Right lung (tissue), 10 donors: ENCODE measurements at places on chromosomes 7 and 10. TPM values are rescaled to one million over a fixed set of nuclear protein-coding genes. Genes with fewer than 3 reads are reported as not detected.

The MAP3K8 gene
- 10.5 TPM for polyA plus RNA-seq

The SPDYE16 gene
- polyA plus RNA-seq: 4.3 TPM

The ZNF467 gene
- 30.9 TPM for polyA plus RNA-seq

- DNase-seq: no peak
Observed at GRCh38 chr10:102418622-102419268, at the start of gene PSD. PSD (minus strand) TSS chr10:102418785; CDS start chr10:102417038, 1,747 bp downstream.

DNA sequence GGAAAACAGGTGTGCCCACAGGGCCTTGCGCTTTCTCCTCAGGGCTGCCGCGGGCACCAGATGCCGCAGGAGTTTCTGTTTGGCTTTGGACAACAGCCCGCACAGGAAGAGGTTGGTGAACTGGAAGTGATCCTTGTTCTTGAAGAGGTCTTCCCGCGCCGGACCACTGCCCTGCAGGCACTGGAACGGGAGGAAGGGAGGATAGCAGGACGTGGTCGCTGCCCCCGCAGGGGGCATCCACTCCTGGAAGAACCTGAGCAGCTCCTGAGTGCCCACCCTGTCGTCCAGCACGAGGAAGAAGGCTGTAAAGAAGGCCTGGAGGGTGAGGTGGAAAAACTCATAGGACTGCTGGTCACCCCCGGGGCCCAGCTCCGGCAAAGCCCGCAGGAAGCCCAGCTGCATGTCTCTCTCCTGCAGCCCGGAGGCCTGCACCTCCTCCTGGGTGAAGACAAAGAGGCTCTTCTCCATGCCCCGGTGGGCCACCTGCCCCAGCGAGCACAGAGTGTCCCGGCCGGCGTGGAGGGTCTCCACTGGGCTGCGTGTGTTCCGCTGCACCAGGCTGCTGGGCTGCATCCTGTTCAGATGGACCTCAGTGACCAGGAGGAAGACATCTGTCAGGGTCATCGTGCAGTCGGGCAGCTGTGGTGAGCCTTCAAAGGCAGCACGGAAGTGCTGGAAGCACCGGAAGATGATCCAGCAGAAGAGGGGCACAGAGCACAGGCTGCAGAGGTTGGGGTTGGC lies 26.9 kb downstream of the NOD1 start:
- DNase-seq: no peak

GRCh38 chr7:113030489-113030888 lies 56.1 kb downstream of the GPR85 start:
- no peak for DNase-seq

DNA sequence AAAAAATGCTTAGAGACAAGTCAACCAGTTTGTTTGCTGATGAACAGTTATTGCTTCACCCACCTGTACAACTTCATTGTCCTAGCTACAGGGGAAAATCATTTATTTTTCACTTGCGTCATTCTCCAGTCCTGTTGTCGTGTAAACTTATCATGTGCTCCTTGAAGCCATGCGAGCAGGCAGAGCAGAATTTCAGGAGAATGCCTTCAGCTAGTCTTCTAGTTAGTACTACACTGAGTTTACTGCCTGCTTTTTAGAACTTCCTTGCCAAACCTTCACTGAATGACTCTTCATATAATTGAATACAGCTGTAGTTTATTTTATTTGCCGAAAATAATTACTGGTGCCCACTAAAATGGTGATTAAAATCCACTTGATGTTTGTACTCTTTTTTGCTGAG lies 15.6 kb downstream of the RPA3 start:
- no peak for DNase-seq

DNA sequence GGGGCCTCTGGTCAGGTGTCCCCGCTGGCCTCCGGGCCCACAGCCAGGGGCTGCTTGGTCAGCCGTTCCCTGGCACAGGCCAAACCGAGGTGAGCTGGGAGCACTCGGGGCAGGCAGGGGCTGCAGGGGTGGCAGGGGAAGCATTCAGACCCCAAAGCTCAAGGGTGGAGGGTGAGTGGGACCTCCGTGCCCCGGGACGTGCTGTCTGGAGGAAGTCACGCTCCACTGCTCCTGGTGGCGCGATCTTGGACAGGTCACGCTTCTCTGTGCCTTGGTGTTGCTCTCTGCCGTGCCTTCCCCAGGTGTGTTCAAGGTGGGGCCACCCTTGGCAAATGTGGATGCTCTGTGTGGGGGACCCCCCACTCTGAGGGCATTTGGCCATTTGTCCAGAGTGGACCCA lies 24.6 kb upstream of the ELFN1 start:
- DNase-seq: no peak

The TMEM243 gene
- 59.3 TPM for polyA plus RNA-seq

- DNase-seq: no peak
Observed at GRCh38 chr10:18456984-18457383, 194.4 kb downstream of the NSUN6 start.

- peak; percentile 42 for DNase-seq
Observed at GRCh38 chr10:92965314-92965713, 95.3 kb upstream of the CYP26C1 start.

The ACTR3C gene
- 5.7 TPM for polyA plus RNA-seq

GRCh38 chr7:231030-231857 lies 38.9 kb downstream of the FAM20C start:
- DNase-seq: no peak

- DNase-seq: no peak
Observed at GRCh38 chr10:62045765-62046521, 144.4 kb downstream of the ARID5B start.

- no peak for DNase-seq
Observed at GRCh38 chr10:85026878-85027467, 698.6 kb downstream of the CCSER2 start.

DNA sequence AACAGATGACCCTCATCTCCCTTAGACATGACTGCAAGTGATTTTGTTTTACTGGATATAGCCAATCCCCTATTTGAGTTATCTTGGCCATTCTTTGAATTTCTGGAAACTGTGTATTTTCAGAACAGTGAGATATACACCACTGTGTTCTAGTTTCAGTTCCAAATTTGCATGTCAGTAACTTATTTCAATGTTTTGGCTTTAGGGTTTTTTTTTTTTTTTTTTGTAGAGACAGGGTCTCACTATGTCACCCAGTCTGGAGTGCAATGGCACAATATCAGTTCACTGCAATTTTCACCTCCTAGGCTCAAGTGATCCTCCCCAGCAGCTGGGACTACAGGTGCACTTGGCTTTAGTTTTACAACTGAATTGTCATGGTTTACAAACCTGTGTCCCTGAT lies 67.2 kb downstream of the ATAD1 start:
- DNase-seq: no peak

- peak; percentile 17 for DNase-seq
Observed at GRCh38 chr7:138710536-138711385, 9.6 kb upstream of the SVOPL start.

The EIF3B gene
- 132 TPM for polyA plus RNA-seq

GRCh38 chr7:130957137-130957513 lies 223.1 kb upstream of the KLF14 start:
- DNase-seq: no peak

DNA sequence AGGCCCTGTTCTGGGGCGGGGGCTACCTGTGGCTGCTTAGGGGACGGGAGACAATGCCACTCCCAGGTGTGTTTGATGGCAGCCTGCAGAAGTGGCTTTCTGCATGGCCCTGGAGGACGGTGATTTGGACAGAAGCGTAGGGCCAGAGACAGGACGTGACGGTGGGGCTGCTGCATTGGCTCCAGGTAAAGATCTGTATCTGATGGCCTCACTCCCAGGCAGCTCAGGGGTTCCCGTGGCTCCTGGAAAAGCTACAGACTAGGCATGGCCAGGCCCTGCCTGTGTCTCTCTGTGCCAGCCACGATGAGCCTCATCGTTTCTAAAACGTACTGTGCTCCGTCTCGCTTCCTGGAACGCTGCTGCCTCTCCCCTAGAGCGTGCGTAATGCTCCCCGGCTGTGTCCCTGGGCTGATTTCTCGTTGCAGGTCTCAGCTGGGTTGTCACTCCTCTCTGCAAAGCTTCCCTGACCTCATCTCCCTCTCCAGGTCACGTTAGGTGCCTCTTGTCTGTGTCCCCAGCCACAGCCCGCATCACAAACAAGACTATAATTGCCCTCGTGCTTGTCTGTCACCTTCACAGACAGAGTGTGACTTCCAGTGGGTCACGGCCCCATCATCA lies 12.6 kb downstream of the GTF2IRD1 start:
- no peak for DNase-seq
